ENCODE measurements at places on chromosomes 16 and 17.

DNA sequence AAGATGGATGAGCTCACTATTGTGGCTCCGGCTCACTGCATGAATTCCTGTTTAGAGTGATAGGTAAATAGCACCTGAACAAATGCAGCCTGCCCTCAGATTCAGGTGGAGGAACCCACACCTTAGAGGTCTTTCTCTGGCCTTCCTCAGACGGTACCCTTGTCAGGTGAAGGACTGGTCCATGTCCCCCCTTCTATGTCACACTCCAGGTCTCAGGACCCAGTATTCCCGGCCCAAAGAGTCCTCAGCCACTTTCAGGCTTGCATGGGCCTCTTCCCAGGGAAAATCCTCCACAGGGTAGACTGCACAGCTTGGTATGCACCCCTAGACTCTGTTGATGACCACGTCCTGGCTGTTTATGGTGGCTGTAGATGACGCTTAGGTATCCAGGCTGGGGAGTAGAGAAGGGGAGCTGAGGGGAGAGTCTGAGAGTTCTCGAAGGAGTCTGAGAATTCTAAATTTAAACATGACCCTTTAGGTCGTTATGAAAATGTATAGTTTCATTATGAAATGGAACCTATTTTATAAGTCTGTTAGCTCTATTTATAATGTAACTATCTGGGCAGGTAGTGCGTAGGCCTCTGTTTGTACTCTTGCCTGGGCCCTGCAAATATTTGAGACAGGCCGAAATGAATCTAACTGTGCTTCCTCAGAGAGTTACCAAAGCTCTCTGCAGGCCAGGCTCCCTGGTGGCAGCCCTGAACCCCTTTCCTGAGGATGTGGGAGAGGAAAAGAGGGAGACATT lies 32.5 kb upstream of the CCR7 start:
- no peak for DNase-seq

DNA sequence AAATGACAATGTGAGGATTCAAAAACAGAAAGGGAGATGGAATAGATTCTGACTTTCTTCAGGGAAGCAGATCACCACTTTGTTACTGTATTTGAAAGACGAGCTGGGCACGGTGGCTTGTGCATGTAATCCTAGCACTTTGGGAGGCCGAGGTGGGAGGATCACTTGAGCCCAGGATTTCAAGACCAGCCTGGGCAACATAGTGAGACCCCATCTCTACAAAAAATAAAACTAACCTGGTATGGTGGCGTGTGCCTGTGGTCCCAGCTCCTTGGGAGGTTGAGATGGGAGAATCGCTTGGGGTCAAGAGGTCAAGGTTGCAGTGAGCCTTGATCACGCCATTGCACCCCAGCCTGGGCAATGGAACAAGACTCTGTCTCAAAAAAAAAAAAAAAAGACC lies 34.0 kb downstream of the PIGL start:
- DNase-seq = no peak

DNA sequence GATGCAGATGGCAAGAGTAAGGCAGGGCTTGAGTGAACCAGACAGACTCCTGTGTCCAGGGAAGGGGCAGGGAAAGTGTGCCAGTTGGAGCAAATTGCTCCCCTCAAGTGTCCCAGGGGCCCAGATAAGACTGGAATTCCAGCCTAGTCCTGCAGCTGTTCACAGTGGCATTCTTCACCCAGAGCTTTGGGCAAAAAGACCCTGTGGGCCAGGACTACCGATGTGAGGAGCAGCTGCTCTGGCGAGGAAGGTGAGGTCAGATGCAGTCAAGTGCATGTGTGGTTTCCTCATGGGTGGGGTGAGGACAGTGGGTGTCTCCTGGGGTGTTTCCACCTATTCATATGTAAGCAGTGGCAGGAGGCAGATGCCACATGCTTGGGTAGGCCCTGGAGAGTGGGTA lies 14.3 kb downstream of the NEUROD2 start:
- DNase-seq = no peak

GRCh38 chr17:74149597-74150427 lies 53.7 kb upstream of the RPL38 start:
- no peak for DNase-seq

GRCh38 chr17:39036009-39036408 lies 68.8 kb upstream of the FBXO47 start:
- DNase-seq = no peak

DNA sequence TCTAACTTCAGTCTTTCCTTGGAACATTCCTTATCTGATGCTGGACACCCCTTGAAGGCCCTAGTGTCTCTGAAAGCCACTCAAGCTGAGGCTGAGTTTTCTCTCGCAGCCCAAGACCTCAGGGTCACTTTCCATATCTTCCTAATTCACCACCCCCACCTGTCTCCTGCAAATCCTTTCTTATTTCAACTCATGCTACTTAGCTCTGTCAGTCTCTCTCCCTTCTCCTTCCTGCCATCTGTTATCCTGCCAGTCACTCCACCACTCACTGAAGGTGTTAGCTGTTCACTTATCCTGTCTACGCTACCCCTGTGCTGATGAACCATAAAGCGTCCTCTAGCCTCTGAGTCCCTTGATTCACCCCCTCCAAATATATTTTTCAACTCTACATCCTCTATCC lies 143.9 kb upstream of the SHISA6 start:
- DNase-seq = no peak

DNA sequence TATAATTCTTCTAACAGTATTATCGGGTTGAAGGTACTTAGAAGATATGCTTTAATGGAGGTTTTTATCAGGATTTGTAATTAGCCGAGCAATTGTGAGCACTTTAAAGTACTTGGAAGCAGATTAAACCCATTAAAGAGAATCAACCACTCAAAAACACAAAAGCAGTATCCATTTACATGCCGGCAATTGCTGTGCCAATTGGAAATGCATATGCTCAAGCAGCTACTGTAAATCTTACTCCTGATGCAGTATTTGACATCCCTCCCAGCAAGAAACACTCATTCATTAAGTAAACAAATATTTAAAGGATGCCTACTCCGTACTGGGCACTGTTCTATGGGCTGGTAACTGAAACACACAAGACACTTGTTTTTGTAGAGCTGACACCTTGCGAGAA lies 11.4 kb upstream of the CCL1 start:
- no peak for DNase-seq

- no peak for DNase-seq
Observed at GRCh38 chr17:66416207-66416940, 114.0 kb downstream of the PRKCA start.

DNA sequence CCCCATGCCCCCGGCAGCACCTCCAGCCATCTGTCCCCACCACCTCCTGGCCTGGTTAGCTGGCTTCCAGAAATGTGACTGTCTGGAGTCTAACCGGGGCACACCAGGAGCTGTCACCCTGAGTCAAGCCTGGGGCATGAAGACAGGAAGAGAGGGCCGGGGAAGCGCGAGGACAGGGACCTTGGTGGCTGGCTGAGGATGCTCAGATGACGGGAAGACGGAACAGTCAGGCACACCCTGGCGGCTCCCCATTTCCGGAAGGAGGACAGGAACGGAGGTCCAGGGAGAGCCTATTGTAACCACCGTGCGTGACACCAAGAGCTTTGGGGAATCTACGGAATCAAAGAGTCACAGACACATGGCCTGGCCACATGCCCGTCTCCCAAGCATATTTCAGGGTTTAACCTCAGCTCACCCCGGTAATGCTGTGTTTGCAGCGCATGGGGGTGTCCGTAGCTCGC lies 51.7 kb downstream of the SDK2 start:
- DNase-seq = no peak

Measured in spinal cord (tissue), 10 donors.